K562 (cell line): ENCODE measurements at places on chromosomes 7 and 10. TPM values are rescaled to one million over a fixed set of nuclear protein-coding genes. Genes with fewer than 3 reads are reported as not detected.

DNA sequence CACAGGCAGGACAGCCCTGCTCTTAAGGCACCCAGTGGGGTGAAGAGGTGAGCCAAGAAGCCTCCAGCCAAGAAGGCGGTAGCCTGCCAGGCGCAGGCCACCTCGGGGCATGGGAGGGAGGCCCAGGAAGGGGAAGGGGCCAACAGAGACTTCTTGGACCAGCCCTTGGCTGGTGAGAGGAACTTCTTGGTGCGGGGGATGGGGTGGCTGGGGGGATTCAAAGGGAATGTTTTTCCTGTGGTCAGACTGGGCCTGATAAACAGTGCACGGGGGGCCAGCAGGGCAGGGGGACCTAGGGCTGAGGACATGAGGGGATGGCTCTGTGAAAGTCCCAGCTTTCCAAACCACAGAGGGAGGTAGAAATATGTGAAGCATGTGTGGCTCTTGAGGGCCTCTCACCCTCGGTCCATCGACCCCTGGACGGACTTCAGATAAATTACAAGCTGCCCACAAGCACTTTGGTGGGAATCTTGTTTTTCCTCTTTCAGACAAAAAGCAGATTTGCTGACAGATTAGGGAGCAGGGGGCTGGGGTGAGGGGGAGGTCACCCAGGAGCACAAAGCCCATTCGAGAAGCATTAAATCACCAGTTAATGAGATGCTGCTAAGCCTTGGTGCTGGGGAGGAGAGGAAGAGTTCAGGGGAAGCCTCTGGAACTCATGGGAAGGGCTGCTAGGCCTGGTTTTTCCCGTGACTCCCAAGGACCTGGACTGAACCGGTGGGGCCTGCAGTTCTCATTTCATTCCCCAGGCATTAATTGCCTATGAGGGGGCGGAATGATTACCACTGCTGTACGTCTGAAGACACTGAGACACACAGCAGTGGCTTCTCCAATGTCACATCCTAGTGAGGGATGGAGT lies 11.3 kb downstream of the CRYGN start:
- DNase-seq, result no peak

DNA sequence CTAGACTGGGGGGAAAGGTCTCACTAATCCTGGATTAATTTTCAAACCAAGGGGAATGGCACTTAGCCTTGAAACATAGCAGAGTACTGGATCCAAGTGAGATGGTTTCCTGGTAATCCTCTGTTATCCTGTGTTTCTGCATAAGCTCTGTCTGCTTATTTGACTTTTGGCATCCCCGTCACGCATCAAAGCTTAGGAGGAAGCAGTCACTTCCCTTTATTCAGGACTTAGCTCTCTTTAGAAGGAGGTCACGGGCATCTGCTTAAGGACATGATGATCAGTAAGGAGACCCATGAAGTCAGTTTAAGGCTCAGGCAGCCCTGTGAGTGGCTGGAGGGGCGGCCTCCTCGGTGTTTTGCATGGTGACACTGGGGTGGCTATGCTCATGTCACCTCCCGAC lies 30.0 kb downstream of the TSPAN15 start:
- DNase-seq, result no peak

- DNase-seq, result no peak
Measured at GRCh38 chr10:26698909-26699308, 1.4 kb downstream of the PDSS1 start.

- no peak for DNase-seq
Measured at GRCh38 chr10:58514111-58514770, 1.6 kb downstream of the BICC1 start.

DNA sequence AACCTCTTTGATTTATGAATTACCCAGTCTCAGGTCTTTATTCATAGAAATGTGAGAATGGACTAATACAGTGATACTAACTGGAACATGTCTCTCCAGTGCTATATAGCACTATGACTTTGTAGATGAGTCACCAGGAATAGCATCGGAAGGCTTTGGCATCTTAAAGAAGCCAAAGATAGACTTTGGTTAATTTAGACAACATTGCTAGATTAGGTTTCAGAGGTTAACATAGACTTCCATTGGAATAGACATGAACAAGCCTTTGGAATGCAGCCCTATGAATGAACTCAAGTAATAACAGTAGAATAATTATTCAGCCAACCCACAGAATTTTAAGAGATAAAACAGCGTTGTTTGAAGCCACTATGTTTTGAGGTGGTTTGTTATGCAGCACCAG lies 169.2 kb downstream of the HGF start:
- no peak for DNase-seq

The HOXA1 gene
- not detected in 2 replicates for total RNA-seq

The ACHE gene
- 7.5 and 8.8 TPM in 2 replicates for total RNA-seq
